ENCODE measurements at places on chromosomes 2 and 18.

GRCh38 chr2:70962211-70962884, 16.1 kb upstream of the ANKRD53 start:
- DNase-seq, result no peak

- DNase-seq, result no peak
Measured at GRCh38 chr2:70002241-70002899, 40.9 kb upstream of the ASPRV1 start.

GRCh38 chr2:196213252-196213980, 42.0 kb upstream of the STK17B start:
- no peak for DNase-seq

DNA sequence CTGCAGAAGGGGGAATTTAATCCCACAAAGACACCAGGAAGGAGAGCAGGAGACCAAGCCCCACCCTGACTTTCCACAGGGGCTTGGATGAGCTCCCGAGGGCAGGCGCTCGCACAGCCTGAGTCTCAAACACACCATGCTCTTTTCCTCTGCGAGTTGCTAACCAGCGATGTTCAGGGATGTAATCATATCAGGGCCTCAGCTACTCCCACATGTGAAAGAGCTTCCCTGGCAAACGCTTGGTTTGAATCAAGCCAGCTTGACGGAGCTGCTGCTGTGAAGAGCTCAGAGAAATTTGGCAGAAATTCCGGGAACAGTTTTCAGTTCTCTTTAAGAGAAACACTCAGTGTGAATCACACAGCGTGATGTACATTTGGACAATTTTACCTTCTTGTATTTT, 385.8 kb downstream of the GALR1 start:
- no peak for DNase-seq

DNA sequence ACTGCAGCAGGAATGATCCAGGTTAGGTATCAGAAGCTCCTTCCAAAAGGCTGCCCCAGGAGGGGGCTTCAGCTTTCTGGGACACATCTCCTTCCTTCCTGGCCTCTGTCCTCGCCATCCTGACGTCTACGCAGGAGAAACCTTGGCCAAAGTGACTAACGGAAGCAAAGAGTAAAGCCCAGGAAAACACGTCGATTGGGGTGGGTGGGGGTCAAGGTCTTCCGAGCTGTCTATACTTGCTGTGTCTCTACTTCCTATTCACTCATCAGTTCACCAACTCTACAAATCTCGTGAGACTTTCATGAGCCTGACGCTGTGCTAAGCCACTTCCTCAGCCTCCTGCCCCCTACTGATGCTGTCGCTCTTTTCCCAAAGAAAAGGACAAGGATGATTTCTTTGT, 212.6 kb downstream of the TNS1 start:
- no peak for DNase-seq

GRCh38 chr2:227597998-227598397, 695 bp upstream of the SCYGR2 start:
- no peak for DNase-seq

DNA sequence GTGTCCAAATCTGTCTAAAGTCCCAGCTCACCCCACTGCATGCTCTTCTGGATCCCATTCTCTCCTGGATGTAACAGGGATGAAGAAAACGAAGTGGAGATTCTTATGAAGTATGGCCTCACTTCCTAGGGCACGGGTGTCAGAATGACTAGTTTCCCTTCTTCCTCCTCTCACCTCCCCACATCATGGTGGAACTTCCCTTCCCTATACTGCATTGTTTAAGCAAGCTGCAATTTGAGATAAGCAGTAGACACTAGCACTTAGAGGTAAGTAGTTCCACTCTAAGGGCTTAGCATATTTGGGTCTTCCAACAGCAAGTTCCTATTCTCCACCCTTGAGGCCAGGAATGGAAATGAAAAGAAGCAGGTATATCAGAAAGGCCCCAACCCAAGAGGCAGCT, 29.7 kb downstream of the SLC4A5 start:
- no peak for DNase-seq

DNA sequence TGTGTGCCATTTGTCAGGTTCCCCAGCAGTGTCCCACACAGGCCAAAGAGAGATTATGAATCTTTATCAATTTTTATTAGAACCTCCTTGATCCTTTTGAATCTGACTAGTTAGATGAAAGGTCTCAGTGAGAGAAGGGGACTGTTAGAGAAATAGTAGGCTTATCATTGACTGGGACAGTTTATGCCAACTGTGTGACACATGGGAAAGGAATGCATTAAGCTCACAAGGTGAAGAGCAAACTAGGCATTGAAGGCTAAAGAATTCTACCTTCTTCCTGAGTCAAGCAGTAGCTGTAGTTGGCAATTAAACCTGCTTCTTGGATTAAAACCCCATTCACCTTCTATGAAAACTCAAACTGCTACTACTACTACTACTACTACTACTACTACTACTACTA, 389.6 kb upstream of the CDH19 start:
- DNase-seq, result no peak

DNA sequence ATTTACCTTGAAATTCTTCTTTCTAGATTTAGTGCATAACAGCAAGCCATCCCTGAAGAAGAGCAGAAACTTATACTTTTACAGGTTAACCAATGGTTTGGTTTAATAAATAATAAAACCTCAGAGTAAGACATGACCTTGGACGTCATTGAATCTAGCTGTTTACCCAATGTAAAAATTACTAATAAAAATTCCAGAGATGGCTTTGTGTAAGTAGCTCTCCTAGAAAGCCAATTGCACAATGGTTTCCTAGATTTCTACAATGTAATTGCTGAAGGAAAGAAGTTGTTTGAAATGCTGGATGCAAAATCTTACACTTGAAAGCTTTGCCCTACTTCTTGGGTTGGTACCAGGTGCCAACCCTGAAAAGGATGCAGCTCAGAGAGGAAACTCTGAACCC, 1.5 kb downstream of the XDH start:
- no peak for DNase-seq

GRCh38 chr2:86476918-86477317, 35.7 kb downstream of the KDM3A start:
- no peak for DNase-seq

- peak; percentile 74 for DNase-seq
Measured at GRCh38 chr2:122980671-122981070, 1044.4 kb upstream of the CNTNAP5 start.

DNA sequence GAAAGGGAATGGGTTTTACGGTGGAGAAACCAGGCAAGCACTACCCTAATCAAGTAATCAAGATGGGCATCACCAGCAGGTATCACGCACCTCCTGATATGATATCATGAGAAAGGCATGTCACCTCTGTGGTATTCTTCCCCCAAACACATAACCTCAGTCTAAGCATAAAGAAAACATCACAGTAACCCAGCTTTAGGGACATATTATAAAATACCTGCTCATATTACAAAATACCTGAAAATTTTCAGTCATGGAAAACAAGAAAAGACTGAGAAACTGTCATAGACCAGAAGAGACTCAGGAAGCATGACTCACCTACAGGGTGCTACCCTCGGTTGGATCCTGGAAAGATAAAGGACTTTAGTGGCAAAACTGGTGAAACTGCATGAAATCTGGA, 30.5 kb downstream of the GCKR start:
- DNase-seq, result no peak
